NCI-H524 (cell line): ENCODE measurements at places on chromosomes 11 and 22.

- DNase-seq: no peak
Observed at GRCh38 chr11:95832763-95833162, 42.5 kb downstream of the CEP57 start.

DNA sequence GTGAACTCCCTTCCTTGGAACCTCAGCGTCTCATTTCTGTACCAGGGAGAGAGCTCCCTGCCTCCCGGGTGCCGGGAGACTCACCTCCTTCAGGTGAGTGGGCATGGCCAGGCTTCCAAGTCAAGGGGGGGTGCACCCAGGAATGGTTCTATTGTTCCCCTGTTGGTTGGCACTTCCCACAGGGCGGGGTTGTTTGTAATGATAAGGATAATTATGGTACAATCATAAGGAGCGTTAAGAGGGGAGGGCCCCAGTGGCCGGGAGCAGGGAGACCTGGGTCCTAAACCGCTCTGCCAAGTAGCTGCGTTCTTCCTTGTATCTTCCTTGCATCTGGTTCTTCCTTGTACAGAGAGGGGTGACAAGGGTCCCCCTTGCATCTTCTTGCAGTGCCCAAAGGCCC is 79.1 kb downstream of the LRRC32 start:
- DNase-seq: no peak

DNA sequence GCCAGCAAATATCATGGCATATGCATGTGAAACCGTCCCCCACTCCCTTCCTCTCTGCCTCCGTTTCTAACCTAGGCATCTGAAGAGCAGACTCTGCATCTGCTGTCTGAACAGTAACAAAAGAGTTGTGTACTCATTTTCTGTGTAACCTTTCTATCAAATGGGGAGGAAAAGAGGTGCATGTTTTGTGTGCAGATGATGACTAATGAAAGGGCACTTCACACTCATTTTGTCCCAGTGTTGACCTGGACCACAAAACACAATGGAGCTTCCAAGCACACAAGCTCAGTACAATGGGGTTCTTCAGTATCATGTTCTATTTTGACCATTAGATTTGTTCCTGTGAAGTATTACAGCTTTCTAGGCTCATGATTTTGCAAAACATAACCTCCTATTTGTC is 13.0 kb downstream of the JHY start:
- DNase-seq: no peak

DNA sequence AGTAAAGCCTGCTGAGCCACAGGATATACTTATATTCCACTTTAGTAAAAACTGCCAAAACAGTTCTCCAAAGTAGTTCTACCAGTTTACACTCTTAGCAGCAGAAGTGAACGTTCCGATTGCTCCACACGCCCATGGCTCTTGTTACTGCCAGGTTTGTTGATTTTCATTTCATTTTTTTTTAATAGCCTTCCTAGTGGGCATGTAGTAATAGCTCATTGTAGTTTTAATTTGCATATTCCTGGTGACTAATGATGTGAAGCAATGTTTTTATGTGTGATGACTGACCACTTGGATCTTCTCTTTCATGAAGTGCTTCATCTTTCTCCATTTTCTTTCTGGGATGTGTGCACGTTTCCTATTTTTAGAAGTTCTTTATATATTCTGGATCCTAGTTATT is 4.8 kb upstream of the C11orf97 start:
- no peak for DNase-seq

DNA sequence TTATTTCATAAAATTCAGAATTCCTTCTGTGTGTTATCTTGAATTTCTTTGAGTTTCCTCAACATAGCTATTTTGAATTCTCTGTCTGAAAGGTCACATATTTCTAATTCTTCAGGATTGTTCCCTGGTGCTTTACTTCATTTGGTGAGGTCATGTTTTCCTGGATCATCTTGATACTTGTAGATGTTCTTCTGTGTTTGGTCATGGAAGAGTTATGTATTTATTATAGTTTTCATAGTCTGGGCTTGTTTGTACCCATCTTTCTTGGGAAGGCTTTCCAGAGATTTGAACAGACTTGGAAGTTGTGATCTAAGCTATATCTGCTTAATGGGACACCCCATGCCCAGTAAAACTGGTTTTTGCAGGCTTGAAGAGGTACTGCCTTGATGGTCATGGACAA is 149.6 kb downstream of the METTL15 start:
- DNase-seq: no peak

DNA sequence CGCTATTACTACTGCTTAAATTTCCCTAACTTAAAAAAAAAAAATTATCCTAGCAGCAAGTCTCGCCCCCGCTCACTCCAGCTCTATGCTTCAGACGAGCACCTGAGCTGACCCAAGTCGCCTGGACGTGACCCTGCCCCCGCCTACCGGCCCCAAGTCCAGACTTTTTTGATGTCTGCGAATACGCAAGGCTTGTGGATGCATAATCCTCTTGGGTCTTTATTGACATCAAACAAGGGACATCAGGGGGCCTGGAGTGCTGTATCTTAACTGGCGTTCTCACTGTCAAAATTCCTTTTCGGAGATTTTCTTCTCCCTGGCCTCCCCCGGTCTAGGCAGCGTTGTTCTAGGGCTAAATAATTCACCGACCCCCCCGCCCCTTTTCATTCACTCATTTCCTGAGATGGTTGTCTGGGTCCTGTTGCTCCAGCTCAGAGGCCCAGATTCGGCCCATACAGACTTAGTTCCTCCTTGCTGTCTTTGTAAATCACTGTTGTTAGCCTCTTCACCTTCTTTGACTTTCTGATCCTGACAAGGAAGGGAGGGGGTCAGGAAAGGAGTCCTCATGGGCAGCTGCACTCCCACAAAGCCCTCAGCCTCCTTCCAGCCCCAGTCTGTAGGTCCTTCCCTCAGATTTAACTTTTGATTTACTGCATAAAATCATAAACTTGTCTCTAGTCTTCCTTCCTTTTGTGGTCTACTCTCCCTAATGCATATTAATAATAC is 601 bp upstream of the LRP4 start:
- DNase-seq: no peak

GRCh38 chr22:37122598-37123180 is 13.2 kb upstream of the TMPRSS6 start:
- no peak for DNase-seq

- DNase-seq: no peak
Observed at GRCh38 chr11:102240502-102240901, 76.8 kb upstream of the BIRC3 start.

GRCh38 chr11:5242933-5243815 is 6.5 kb downstream of the HBG1 start:
- DNase-seq: no peak

DNA sequence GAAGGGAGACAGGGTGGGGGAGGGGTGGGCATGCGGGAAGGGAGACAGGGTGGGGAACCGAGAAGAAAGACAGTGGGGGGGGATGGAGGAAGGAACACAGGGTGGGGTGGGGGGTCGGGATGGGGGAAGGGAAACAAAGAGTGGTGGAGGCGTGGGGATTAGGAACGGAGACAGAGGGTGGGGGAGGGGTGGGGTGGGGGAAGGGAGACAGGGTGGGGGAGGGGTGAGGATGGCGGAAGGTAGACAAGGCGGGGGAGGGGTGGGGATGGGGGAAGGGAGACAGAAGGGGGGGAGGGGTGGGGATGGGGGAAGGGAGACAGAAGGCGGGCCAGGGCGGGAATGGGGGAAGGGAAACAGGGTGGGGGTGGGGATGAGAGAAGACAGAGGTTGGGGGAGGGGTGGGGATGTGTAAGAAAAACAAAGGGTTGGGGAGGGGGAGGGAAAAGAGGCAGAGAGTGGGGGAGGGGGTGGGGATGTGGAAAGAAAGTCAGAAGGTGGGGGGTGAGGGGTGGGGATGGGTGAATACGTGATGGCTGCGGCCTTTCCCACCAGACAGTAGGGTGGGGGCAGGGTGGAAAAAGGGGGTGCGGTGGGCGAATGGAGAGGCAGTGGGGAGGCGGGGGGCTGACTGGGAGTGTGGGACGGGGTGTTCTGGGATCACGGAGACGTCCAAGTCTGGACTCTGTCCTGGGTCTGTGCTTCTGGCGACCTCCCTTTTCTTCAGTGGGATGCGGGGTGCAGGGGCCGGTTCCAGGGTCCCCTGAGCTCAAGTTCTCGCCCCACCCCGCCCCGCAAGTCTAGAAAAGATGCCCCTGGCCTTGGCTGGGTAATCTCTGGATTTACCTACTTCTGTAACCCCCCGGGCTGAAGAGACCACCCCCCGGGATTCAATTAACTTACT is 744 bp downstream of the PRAME start:
- no peak for DNase-seq

DNA sequence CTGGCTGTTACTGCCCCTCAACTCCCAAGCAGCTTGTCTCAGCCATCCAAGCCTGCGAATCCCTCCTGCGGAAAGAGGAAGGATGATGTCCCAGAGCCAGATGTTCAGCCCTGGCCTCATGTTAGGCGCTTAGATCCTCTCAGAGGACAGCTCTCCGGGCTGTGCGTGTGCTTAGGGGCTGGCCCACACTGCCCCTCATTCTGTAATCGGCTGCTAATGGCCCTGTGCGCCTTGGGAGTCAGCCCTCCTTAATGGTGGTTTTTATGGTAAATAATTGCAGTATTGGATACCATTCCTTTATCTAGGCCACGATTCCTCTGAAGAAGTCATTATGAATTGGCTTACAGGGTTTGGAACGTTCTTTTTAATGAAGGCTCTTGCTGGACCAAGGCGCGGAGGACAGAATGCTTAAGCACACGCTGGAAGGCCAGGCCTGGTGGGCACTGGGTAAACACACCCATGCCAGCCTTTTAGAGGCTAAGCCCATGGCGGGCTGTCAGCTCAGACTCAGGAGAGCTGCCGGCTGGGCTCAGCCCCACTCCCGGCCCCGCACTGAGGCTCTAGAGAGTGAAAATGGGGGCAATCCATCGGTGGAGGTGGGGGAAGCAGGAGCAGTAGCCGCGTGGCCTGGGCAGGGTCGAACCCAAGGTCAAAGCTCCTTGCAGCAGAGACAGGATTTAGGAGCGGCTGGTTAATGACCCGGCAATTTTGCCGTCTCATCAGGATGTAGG is 1157.5 kb downstream of the BRD1 start:
- DNase-seq: peak; percentile 66

GRCh38 chr11:70040452-70040851 is 37.7 kb upstream of the ANO1 start:
- no peak for DNase-seq

DNA sequence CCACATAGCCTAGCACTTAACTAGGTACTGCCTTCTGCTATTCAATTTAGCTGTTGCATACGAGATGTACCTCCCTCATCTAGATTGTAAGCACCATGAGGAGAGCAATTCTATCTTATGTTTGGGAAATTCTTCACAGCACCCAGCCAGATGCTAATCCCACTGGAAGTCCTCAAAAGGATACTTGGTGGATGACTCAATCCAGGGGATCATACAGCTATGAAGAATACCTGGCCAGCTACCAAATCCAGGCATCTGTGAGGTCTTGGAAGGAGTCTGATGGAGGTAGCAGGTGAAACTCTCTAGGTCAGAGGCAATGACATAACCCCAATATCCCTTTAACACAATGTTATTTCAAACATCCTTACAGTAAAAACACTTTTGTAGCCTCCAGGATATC is 167.8 kb upstream of the NCAM1 start:
- DNase-seq: no peak
